Left cardiac atrium (tissue), 4 donors: ENCODE measurements at places on chromosomes 3 and 15.

- no peak for DNase-seq
These were observed 15.1 kb downstream of the FAH start for GRCh38 chr15:80167936-80168335.

DNA sequence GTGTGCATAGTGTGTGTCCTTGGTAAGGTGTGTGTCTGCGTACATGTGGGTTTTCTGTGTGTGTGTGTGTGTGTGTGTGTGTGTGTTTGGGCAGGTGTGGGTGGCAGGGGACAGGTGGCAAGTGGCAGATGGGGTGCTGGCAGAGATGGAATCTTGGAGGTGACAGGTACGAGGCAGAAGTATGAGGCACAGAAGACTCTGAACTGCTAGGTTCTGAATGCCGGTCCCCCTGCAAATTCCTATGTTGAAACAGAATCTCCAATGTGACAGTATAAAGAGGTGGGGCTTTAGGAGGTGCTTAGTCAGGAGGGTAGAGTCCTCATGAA, 29.8 kb downstream of the SRPRB start:
- no peak for DNase-seq

- DNase-seq, result no peak
These were observed 217.4 kb upstream of the EOMES start for GRCh38 chr3:27939521-27939920.

- DNase-seq, result no peak
These were observed 71.0 kb upstream of the MDFIC2 start for GRCh38 chr3:70383360-70383831.

DNA sequence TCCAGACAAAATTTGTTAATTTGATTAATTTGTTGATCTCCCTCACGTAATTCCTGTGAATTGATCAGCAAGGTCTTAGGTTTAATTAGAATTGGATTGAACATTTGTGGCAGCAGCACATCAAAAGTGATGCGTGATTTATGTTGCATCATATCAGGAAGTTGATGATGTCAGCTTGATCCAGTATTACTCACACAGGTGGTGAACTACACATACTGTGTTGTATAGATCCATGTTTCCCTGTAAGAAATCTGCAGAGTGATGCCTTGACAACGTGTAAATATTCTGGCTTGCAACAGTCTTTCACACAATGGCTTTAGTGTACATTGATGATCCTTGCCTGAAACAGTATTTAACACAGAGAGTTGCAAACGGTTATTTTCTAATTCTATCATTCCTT, 200.4 kb downstream of the ADAMTSL3 start:
- DNase-seq, result no peak

- no peak for DNase-seq
These were observed 101.1 kb downstream of the TOP2B start for GRCh38 chr3:25563601-25564000.

GRCh38 chr3:128598884-128599664, 51.5 kb downstream of the RPN1 start:
- no peak for DNase-seq

- DNase-seq, result peak; percentile 91
These were observed 716 bp downstream of the PTPN23 start for GRCh38 chr3:47381317-47382157.

GRCh38 chr15:73683257-73683776, 866 bp upstream of the CD276 start:
- no peak for DNase-seq

DNA sequence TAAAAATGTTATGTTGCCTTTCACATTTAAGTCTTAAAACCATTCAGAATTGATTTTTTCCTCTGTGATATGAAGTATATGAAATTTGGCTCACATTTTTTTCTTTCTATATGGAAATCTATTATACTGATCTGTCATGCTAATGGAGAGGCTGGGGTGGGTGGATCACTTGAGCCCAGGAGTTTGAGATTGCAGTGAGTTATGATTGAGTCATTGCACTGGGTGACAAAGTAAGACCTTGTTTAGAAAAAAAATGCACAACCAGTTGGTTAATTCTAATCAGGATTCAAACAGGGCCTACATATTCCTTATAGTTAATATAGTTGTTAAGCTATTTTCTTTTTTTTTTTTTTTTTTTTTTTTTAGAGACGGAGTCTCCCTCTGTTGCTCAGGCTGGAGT, 230.5 kb downstream of the MFSD1 start:
- no peak for DNase-seq

GRCh38 chr3:150260398-150260710, 147.7 kb upstream of the TSC22D2 start:
- DNase-seq, result no peak

DNA sequence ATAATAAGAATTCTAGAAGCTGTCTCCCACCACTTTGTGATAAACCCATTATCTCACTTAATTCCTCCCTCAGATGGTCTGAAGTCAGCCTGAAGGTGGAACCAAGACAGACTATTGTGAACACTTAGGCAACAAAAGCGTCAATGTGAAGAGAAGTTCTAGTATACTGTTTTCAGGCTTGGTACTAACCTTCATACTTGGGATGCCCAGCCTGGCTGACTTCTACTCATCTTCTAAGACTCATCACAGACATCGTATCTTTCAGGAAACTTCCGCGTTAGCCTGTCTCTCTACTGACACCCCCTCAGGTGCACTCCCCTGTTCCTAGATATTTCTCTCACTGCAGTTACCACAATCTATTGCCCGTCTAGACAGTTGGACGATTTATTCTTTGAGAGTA, 201.2 kb downstream of the SATB1 start:
- no peak for DNase-seq

- no peak for DNase-seq
These were observed 375.1 kb upstream of the THBS1 start for GRCh38 chr15:39205506-39206371.
